ENCODE measurements at places on chromosomes 6 and 20.

GRCh38 chr6:124986164-124986563, 23.9 kb downstream of the RNF217 start:
- no peak for DNase-seq

DNA sequence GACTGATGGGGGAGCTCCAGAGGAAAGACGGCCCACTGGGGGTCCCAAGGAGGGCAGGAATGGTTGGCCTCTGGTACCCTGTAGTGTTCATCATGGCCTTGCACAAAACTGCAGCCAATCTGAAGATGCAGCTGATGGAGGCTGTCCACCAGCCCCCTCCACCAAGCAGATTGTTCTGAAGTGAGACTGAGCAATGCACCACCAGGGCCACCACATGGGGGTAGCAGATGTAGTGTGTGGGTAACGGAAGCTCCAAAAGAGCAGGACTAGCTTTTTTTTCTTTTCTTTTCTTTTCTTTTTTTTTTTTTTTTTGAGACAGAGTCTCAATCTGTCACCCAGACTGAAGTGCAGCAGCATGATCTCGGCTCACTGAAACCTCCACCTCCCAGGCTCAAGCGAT, 181.0 kb upstream of the MYLIP start:
- DNase-seq, result no peak

DNA sequence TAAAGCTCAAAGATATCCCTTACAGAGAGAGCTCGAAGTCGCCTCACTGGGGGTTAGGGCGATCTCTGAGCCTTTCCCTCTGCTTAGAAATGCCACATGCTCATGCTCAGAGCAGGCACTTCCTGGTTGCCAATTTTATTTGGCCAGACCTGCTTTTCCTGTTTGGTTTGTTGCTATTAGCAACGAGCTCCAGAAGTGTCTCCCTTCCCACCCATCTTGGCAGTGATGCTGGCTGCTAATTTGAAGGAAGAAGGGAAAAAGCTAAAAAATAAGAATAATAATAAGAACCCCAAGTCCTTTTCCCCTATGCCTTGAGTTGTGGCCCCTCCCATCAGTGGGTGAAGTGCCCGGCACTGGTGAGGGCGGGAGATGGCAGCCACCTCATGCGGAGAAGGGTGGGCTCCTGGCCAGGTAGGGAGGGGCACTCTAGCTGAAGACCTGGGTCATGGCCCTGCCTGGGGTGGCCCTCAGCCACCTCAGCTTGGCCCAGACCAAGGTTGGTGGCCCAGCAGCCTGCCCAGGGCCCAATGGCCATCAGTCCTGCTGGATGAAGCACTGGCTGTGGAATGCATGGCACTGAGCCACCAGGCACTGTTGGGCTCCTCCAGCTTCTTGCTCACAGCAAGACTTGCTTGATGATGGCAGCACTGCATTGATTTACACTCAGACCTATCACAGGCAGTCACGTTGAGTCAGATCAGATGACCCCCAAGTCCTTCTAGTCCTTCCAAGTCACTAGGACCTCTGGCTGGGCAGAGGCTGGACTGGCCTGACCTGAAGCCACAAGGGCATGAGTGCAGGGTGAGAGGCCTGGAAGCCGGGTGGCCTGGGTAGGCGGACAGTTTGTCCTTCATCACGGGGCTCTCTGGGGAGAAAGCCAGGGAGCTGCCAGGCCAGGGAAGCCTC, 79.0 kb downstream of the SYNJ2 start:
- no peak for DNase-seq

DNA sequence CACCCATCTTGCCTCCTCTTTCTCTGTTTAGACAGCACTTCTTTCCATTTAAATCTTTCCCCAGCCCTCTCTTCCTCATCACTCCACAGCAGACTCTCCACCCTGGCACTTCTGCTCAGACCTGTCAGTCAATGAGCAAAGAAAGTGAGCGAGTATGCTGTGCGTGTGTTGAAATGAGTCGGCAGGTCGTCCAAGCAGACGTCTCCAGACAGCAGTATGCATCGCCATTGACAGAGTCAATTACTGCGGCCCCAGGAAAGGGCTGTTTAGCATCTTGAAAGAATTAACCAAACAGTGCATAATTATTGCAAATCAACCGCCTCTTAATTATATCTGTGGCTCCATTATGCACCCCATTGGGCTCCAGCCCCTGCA, 54.8 kb upstream of the KCNG1 start:
- DNase-seq, result no peak

GRCh38 chr6:13159300-13159699, 169.0 kb downstream of the TBC1D7 start:
- no peak for DNase-seq

DNA sequence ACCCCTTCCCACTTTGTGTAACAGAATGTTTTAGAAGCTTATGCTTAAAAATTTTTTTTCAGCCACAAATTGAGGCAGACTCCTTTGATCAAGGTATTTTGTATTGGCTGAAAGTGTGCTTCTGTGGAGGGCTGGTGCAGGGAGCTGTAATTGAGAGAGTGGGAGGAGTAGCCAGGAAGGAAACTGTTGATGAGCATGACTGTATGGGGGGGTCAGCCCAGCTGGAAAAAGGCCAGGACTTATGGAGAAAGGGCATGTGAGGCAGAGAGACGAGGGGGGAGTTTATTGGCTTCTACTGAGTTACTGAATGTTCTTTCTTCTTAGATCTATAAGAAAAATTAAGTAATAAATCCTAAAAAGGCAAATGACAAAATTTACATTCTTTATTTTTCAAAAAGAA, 13.4 kb downstream of the RFPL4B start:
- DNase-seq, result no peak

DNA sequence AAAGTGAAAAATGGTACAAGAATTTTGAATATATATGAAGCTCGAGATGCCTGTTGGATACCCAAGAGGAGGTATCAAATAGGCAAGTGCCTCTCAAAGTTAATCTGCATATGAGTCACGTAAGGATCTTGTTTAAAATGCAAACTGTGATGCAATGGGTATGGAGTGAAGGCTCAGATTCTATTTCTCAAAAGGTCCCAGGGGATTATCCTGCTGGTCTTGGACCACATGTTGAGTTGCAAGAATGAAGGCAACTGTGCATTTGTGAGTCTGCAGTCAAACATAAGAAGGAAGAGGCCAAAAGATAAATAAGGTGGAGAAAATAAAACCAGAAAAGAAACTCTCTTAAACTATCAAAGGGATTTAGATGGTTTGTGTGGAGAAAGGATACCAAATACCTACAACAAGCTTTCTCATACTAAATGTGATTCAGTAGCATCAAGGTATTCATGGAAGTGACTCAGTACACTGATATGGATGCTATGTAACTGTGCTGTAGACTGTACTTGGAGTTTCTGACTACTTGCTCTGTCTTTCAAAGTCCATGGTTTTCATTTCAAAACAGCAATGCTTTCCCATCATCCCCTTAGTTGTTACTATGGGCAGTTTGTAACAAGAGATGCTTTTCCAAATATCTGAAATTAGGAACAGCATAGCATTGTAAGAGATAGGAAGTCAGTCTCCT, 106.3 kb downstream of the GFRAL start:
- DNase-seq, result no peak

GRCh38 chr6:119922814-119923213, 573.3 kb upstream of the MAN1A1 start:
- DNase-seq, result no peak

- DNase-seq, result no peak
Observed at GRCh38 chr6:83884523-83884922, 25.0 kb downstream of the CYB5R4 start.

GRCh38 chr6:39778581-39779255, 13.5 kb upstream of the DAAM2 start:
- no peak for DNase-seq
